ENCODE measurements at places on chromosomes 6 and 20.

- DNase-seq: no peak
These were observed 973.2 kb upstream of the SLC35B3 start for GRCh38 chr6:9408402-9409117.

- DNase-seq: peak; percentile 20
These were observed 31.0 kb downstream of the IRF4 start for GRCh38 chr6:422433-423054.

- no peak for DNase-seq
These were observed 49.7 kb downstream of the DAAM2 start for GRCh38 chr6:39841923-39842322.

- DNase-seq: no peak
These were observed 154.9 kb upstream of the MLN start for GRCh38 chr6:33958526-33959328.

GRCh38 chr6:110944681-110945151 is 13.8 kb upstream of the GTF3C6 start:
- no peak for DNase-seq

DNA sequence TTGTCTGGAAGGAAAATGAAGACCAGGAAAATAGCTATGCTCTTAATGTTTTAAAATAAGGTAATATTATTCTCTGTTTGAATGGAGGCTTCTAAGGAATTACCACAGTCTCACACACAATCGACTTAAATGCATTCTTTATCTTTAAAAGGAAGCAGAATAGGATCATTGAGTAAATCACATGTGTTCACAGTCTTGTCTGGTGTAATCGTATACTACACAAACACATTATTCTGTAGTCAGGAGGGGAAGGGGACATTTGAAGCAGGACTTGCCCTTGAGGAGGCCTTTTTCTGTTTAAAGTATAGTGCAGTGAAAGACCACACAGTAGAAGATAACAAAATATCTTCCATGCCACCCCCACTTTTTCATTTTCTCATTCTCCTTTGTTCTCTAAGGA is 20.6 kb upstream of the REV3L start:
- DNase-seq: no peak

DNA sequence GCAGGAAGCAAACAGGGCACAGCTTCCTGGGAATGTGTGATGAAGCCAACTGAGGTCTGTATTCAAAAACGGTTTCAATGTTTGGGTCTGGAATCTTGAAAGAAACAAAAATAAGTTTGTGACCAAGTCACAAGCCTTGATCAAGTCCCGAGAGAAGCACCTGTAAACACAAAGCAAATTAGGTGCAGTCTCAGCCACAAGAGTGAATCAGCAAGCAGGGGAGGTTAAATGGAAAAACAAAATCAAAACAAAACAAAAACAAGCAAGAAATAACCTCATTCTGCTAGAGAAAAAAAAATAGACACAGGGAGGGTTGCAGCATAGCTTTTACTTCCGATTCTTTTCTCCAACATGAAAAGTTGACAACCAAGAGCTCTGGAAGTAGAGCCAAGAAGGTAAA is 201.7 kb downstream of the CLIC5 start:
- no peak for DNase-seq

DNA sequence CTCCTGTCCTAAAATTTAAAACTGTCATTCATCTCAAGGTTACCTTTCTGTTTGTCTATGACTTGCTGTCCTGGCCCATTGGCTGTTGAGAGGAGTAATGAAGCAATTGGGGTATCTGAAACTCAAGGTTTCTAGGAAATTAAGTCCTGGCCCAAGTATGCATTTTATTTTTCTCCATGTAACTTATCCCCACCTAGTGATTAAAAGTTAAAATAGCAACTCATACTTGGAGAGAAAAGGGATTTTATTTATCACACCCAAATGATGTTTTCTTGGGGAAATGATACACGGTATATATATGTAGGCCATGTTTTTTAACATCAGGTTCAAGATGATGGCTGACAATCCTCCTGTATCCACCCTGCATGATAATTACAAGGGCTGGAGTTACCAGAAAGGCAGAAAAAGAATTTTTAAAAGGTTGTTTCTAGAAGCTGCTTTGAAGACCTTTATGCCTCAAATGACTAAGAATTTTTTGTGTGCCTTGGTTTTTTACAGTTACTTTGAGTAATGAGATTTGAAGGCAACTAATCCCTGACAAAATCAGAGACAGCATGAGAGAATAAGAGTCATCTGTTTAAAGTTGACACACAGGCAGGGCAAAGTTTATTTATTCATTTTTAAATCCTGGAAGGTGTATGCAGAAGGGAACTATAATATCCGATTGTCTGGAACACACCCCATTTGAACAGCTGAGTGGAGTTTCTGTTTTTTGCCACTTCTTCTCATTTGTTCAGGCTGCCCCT is 28.9 kb upstream of the C6orf58 start:
- no peak for DNase-seq

- no peak for DNase-seq
These were observed 43.4 kb downstream of the SRC start for GRCh38 chr20:37389241-37389747.

GRCh38 chr20:4159765-4160490 is 144.6 kb upstream of the RNF24 start:
- no peak for DNase-seq

DNA sequence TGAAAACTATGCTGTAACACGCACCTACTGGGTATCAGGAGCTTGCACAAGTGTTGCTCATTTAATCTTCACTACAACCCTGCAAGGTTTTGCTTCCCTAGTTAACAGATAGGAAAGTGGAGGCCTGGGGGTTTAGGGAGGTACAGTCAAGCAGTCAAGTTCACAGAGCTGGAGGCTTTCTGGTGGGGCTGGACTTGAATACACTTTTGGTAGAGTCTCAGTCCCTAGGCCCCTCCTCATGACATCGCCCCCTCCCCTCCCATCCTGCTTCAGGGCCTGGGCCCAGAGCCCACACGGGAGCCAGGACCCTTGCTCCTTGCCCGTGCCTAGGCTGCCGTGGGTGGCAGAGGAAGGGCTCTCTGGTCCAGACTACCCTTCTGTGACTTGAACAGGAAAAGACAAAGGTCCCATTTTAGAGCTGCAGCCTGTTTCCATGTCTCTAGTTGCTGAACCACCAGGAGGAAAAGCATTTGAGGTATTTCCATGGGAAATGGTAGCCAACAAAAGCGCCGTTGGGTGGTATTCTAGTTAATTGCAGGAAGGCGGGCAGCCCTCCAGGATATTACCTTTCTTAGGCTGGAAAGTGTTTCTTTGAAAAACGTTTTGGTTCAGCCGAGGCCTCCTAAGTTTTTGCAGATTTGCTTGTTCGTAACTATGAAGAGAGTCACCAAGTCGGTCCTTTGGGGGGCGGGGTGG is 84.9 kb downstream of the CDC5L start:
- no peak for DNase-seq

DNA sequence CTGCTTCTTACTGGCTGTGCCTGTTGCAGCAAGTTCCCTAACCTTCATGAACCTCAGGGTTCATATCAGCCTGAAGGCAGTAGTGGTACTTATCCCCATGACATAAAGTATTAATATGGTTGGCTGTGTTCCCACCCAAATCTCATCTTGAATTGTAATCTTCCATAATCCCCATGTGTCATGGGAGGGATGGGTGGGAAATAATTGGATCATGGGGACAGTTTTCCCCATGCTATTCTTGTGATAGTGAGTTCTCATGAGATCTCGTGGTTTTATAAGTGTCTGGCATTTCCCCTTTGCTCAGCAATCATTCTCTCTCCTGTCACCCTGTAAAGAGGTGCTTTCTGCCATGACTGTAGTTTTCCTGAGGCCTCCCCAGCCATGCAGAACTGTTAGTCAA is 61.8 kb downstream of the FAM229B start:
- DNase-seq: no peak

DNA sequence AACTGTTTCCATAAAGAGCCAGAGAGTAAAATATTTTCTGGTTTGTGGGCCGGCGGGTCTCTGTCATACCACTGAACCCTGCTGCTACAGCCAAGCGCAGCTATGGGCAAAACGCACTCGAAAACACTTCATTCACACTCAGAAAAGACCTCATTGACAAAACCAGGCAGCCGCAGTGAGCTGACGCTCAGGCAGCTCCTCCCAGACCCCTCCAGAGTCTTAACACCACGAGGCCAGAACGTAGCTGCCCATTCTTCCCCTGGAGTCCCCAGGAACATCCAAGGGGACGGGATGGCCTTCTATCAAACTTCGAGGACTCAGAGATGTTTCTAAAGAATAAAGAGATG is 35.6 kb upstream of the ZBP1 start:
- no peak for DNase-seq

GRCh38 chr20:35447082-35447789 is 8.2 kb upstream of the CEP250 start:
- peak; percentile 79 for DNase-seq

GRCh38 chr20:609371-609964 is 641 bp downstream of the TCF15 start:
- DNase-seq: no peak

GRCh38 chr6:169667716-169668115 is 34.1 kb downstream of the WDR27 start:
- no peak for DNase-seq

GRCh38 chr6:78942446-78942845 is 75.1 kb downstream of the IRAK1BP1 start:
- no peak for DNase-seq

- no peak for DNase-seq
These were observed 104.4 kb upstream of the CD93 start for GRCh38 chr20:23190557-23190956.

- no peak for DNase-seq
These were observed 28.3 kb downstream of the METTL24 start for GRCh38 chr6:110329714-110330436.

DNA sequence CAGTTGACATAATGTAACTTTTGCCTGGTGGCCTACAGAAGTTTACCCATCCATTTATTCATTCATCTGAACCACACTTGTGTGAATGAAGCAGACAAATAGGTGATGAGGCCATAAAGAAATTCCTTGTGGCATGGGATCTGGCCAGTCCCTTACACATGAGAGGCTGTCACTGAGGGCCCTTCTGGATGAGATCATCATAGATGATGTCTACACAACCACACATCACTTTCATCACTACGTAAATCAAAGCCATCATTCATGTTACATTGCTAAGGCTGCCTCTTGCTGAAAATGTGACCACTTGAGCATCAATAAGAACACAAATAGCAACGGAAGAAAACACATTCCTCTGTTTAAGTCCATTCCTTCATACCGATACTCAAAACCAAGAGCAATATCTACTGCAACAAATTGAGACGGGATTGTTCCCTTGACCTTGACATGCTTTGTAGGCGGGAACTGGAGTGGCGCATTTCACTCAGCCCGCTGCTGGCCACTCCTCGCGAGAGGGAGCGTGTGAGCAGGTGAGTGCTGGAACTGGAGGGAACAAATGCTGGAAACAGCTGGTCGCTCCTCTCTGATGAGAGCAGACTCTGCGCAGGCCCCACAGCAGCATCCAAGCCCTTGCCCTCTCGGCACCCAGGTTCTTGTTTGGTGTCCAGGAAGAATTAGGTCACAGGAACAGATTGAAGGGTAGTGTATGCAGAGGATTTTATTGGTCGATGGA is 49.3 kb downstream of the FAM50B start:
- no peak for DNase-seq

DNA sequence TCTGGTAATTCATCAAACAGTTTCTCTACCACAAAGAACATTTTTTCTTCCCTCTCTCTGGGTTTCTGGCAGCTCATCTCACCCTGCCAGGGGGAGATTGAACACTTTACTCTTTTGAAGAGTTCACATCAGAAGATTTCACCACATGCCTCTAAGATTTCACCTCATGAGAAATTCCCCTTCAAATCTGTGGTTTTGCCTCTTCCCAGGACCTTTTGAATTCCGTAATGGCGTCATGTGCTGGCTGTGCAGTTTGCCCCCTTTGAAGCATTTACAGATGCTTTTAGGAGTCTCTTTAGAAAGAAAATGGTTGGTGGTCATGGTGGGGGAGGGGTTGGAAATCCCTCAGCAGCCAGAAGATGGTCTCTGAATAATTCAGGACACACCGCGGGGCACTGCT is 486.1 kb downstream of the QKI start:
- no peak for DNase-seq

DNA sequence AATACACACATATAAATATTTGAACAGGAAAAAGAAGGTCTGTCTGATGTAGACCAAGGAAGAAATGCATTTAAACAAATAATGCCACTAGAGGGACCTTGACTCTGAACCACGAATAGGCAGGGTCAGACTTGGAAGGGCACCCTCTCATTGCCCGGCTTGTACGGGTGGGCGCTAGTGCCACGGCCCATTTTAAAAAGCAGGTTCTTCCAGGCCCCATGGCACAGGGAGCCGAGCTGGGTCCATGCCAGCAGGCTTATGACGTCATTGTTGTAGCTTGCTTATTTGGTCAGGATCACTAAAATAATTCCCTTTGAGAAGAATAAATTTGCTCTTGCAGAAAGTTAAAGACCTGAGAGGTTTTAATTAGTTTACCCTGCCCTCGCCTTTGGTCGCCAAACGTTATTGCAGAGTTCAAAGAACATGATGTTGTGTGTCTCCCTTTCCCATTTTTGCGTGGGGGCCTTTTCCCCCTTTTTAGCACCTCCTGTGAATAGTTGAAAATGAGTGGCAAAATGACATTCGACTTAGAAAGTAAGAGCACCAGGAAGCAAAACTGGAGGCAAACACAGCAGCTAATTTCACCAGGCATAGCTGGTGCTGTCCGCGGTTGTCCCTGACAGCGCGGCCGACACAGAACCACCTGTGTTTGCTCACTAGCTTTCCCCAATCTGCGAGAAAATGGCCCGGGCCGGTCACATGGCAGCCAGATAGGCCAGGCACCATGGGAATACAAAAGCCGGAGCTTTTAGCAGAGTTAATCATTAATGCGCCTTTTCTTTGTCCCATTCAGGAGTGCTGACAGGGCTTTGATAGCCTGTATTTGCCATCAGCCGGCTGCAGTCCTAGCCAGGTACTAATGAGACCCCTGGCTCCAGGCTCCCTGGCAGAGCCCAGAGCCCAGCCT is 93.8 kb downstream of the FOXA2 start:
- DNase-seq: no peak

GRCh38 chr6:10014557-10014956 is 400.3 kb downstream of the TFAP2A start:
- peak; percentile 53 for DNase-seq

GRCh38 chr6:24596717-24597116 is 49.3 kb downstream of the KIAA0319 start:
- no peak for DNase-seq

DNA sequence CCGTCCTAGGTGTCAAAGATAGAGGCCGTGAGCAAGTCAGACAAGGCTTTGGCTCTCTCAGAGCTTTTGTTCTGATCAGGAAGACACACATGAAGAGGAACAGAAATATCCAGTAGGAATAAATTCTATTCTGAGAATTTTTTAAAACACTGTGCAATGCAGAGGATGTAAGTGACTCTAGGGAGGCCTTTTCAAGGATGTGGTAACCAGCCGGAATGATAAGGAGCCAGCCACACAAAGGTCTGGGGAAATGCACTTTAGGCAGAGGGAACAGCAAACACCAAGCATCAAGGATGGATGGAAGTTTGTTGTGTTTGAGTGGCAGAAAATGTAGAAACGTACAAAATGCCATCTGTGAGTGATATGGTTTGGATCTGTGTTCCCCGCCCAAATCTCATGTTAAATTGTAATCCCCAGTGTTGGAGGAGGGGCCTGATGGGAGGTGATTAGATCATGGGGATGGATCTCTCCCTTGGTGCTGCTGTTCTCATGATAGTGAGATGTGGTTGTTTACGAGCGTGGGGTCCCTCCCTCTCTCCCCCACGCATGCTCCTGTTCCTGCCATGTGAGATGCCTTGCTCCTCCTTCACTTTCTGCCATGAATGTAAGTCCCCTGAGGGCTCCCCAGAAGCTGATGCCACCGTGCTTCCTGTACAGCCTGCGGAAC is 93.6 kb upstream of the CDYL start:
- DNase-seq: no peak

GRCh38 chr20:137668-138490 is 4.5 kb upstream of the DEFB126 start:
- no peak for DNase-seq

- no peak for DNase-seq
These were observed 248.1 kb upstream of the OPRM1 start for GRCh38 chr6:153790876-153791473.
